ENCODE measurements at places on chromosomes 1 and 21.
A peak's percentile ranks its signal among the peaks of the same experiment; 100 is the strongest.

GRCh38 chr21:30990514-30991262 lies 47.6 kb downstream of the KRTAP19-8 start:
- no peak for DNase-seq

- no peak for DNase-seq
Observed at GRCh38 chr1:6269720-6270400, 9.0 kb upstream of the GPR153 start.

GRCh38 chr1:9371391-9371935 lies 78.8 kb downstream of the SPSB1 start:
- no peak for DNase-seq

DNA sequence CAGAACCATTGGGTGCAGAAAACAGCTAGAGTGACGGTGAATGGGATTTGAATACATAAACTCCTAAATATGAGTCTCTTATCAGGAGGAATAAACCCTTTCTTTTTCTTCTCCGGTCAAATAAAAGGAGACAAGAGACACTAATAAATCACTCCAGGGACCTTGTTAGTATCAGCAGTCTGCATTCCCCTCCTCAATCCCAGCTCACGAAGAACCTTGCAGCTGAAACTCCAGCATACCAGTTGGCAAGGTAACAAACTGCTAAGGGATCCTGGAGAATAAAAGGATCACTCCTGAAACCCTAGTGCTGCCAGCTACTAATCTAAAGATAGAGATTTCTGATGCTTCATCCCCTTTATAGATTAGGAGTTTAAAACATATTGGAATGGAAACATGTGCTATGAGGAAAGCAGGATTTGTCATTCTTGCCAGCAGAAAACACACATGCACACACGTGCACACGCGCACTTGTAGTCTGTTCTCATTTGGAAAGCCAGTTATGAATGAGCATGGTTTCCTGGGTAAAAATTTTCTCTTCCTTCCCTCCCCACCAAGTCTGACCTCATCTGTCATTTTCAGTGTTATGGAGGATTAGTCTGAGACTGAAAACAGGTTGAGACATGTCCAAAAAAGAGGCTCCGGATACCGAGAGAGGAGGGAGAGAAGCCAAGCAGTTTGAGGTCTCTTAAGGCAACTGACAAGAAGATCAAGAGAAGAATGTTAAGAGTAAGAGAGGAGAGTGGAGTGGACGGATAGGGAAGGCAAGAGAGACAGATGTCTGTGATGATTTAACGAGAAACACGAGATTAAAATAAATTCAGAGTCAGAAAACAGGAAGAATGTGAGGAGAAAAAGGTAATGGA lies 10.9 kb downstream of the IER5 start:
- DNase-seq: peak; percentile 54

- DNase-seq: no peak
Observed at GRCh38 chr1:87084244-87084836, 169.9 kb downstream of the HS2ST1 start.

GRCh38 chr21:42614811-42615351 lies 38.5 kb upstream of the PDE9A start:
- DNase-seq: peak; percentile 56

- DNase-seq: no peak
Observed at GRCh38 chr1:67791261-67791660, 42.0 kb downstream of the GNG12 start.

DNA sequence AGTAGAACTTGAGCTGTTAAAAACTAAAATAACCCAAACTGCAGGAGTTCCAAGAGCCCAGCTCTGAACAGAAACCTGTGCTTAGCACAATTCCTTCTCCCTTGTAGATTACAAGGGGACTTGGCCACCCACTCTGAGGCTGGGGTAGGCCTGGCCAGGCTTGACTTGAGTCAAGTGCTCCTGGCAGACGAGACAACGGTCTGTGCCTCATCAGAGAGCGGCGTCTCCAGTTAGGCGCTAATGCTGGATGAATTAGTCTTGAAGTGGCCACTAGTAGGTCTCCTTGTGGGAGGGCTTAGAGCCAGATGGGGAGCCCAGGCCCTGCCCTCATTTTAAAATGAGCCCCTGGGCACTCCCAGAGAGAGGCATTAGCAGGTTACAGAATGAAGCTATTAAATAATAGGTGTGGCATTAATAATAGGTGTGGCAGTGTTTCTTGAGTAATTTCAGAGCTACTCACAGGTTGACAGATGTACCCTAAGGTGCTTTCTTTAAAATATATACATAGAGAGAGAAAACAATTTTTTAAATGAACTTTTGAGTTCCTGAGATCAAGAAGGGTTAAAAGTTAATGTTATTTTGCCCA lies 1.1 kb downstream of the EEIG2 start:
- peak; percentile 50 for DNase-seq

DNA sequence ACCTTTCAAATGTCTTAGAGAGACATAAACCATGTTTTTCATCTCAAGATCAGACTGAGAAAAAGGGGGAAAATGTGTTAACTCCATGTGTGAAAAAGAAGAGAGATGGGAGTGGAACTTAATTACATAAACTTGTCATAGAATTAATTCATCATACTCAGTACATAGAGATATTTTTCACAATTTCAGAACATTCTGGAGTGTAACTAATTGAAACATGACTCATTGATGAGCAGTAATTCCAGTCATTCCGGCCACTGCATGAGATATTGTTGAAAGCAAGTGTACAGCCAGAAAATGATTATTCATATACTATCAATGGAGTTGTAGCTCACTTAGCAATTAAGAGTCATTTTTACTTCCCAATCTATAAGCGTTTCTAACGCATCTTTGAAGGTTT lies 739.3 kb downstream of the LTN1 start:
- no peak for DNase-seq

DNA sequence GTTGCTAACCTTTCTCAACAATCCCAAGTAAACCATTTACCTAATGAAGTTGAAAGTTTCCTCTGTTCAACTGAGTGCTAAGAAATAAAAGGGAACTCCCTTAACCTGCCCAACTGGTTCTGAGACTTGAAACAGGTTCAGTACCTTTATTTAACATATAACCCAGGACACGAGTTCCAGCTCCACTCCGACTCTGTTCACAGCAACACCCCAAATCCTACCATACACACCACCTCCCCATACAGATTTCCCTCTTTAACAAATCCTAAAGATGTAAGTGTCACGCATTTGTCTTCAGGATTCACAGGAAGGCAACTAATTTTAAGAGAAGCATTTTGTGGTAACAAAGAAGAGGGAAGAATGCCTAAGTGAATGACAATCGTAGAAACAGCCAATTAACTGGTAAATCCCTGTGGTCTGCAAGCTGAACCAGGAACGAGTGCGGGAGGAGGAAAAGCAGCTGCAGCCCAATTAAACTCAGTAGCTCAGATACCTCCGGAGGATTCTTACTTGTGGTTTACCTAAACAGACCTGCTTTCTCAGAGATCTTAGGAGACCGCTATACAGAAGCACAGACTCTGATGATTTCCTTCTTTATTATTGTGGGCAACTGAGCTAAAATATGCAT lies 134.5 kb upstream of the MAGI3 start:
- no peak for DNase-seq

DNA sequence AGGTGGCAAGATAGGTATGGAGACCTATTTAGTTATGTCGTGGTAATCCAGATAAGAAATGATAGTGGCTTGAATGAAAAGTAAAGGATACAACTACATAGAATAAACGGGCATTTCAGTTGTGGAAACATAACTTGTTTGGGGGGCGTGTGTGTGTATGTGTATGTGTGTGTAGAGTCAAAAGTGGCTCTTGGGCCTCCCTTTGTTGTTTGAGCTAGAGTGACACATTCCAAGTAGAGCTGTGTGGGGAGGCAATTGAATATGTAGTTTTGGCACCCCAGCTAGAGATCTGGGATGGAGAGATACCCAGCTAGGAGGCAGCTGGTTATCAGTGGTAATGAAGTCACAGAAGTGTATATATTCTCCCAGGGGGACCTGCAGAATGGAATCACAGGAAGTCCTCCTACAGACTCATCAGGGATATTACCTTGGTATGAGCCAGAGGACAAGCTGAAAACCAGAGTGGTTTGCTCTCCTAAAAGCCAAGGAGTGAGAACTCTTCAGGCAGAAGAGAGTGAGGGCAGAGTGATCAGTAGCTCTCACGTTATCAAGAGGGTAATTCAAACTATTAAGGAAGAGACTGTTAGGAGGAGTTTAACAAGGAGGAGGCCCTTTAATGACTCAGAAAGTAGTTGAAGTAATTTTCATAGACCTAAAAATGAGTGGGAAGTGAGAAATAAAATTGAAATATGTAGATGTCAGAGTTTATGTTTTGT lies 5.1 kb downstream of the CR1L start:
- DNase-seq: no peak

- no peak for DNase-seq
Observed at GRCh38 chr1:63730211-63730610, 43.6 kb upstream of the ROR1 start.

- no peak for DNase-seq
Observed at GRCh38 chr1:41325801-41326200, 35.4 kb upstream of the FOXO6 start.

- DNase-seq: no peak
Observed at GRCh38 chr1:228727681-228728171, 7.6 kb upstream of the RHOU start.

GRCh38 chr1:221981461-221981860 lies 239.6 kb upstream of the DUSP10 start:
- no peak for DNase-seq

GRCh38 chr21:34157521-34157920 lies 84.1 kb downstream of the MRPS6 start:
- no peak for DNase-seq

DNA sequence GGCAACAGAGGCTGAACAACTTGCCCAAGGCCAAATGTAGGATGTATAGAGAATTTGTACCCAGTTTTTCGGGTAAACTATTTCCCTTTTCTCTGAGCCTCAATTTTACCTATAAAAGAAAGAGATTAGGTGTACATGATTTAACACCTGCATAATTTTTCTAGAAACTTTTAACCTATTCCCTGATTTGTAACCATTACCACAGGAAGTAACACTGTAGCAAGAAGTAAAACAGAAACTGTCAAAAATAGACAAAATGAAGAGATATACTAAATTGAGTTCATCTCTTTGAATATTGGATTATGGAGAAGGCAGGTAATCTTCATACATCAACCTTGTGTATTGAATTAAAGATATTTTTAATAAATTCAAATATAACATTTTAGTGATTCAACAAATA lies 136.2 kb downstream of the ZC3H11B start:
- DNase-seq: no peak

DNA sequence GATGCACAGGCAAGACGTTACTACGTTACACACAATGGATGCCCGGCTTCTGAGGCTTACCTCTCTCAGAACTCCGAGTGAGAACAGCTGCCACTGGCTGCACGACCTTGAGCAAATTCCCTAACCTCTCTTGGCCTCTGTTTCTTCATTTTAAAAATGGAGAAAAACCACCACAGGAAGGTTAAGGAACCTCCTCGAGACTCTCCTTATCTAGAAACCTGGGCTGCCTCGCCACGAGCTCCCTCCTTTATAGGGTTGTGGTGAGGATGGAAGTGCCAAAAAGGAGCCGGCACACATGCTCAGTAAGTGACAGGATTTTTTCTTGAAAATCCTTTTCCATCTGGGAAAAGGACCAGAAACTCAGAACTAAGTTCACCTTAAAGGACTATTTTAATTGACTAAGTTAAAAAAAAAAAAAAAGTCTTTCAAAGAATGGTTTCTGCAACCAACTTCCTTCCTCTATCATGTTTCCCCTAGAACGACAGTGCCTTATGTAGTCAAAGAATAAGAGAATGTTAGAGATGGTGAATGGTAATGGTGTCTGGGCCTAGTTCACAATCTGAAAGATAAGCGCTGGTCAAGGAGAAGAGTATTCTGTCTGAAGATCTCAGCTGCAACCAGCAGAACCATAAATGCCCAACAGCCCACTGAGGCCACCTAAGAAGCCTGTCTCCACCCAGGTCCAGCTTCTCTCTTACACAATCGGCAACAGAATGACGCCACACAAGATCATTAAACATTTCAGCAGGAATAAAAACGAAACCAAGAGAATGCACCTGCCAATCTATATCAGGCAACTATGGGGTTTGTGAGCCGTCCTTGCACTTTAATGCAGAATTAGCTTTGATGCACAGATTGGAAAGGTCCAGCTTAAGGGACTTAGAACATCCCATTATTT lies 64.9 kb downstream of the SLC45A1 start:
- DNase-seq: no peak

- DNase-seq: no peak
Observed at GRCh38 chr1:198416296-198416695, 124.2 kb downstream of the ATP6V1G3 start.

GRCh38 chr1:46512792-46513190 lies 23.2 kb downstream of the DMBX1 start:
- no peak for DNase-seq

DNA sequence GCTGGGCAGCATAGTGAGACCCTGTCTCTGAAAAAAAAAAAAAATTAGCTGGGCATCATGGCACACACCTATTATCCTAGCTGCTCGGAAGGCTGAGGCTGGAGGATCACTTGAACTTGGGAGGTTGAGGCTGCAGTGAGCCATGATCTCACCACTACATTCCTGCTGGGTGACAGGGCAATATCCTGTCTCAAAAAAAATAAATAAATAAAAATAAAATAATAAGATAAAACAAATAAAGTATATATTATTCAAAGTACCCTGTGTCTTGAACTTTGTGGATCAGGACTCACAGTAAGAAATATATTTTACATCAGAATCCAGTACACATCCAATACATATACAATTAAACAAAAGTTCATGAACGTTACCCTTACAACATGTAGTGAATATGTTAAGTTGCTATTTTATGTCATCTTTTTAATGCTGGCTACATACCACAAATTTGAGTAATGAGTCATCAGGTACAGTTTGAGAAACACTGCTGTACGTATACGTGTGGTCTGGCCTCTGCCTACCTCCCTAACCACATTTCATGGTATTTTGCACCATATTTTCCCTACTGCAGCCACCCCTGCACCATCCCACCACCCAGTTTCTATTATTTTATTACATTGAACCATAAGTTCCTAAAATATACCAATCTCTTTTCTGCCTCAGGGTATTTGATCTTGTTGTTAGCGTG lies 4.4 kb downstream of the NME7 start:
- peak; percentile 47 for DNase-seq

- no peak for DNase-seq
Observed at GRCh38 chr1:33607444-33608005, 135.1 kb downstream of the ZSCAN20 start.

GRCh38 chr1:93081716-93082115 lies 2.6 kb downstream of the MTF2 start:
- DNase-seq: no peak

- no peak for DNase-seq
Observed at GRCh38 chr1:233912447-233912846, 8.0 kb downstream of the SLC35F3 start.

DNA sequence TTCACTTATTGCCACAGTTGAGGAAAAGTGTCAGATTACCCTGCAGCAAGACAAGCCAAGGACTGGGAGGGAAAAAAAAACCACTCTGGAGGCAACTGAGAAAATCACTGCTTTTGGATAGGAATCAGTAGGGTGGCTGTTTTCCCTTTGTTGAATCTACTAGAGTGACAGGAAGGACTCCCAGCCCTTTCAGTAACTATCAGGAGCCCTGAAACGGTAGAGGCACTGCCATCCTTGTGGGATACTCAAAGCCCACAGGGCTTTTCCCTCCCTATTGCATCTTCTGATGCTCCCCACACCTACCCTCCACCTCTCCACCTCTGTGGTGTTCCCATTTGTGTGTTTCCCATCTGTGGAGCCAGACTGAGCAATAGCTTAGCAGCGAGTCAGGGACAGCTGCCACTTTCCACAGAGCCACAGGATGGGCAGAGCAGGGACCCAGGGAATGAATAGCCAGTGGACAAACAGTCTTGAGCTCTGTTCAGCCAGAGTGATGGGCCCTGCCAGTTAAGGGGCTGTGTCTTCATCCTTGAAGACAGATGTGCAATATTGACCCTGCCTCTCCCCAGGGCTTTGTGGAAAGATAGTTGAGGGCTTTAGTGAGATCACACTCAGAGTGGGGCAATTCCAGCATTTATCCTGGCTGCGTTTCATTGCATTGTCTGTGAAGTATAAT lies 13.9 kb downstream of the UBIAD1 start:
- no peak for DNase-seq

Measured in activated naive CD4-positive, alpha-beta T cell treated with Interleukin-2 at 50 U/mL for 16 hours (primary cell).